ENCODE measurements at places on chromosomes 3 and 15.

- DNase-seq = no peak
These were observed 964 bp downstream of the NRROS start for GRCh38 chr3:196640297-196641018.

DNA sequence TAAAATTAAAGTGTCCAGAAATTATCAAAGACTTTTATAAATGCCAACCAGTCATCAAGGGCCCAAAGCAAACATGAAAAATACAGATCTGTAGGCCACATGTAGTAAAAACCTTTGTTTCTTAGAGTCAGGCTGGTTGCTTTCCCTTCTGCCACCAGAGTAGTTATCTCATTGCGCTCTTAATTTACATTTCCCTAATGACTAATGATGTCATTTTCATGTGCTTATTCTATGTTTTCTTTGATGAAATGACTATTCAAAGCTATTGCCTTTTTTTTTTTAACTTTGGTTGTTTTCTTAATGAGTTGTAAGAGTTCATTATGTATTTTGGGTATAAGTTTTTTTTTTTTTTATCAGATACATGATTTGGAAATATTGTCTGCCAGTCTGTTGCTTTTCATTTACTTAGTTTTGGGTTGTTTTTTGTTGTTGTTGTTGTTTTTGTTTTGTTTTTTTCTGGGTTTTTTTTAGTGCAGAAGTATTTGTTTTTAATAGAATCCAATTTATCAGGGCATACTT lies 140.6 kb downstream of the HCN4 start:
- no peak for DNase-seq

DNA sequence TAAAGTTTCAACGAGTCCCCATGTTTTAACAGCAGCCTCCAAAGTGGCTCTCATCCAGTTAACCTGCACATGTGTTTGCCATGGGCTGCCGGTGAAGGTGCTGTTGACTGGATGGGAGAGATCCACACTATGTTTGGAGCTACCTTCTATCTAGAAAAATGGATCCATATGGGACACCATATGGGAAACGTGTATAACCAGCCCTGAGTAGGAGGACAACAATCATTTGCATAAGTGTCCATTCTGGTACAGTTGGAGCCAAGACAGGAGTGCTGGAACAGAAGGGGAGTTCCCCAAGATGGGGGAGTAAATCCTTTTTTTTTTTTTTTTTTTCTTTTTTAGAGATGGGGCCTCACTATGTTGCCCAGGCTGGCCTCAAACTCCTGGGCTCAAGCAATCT lies 36.6 kb downstream of the MKRN2 start:
- DNase-seq = no peak

- no peak for DNase-seq
These were observed 1019.4 kb upstream of the ALCAM start for GRCh38 chr3:104347291-104347690.

DNA sequence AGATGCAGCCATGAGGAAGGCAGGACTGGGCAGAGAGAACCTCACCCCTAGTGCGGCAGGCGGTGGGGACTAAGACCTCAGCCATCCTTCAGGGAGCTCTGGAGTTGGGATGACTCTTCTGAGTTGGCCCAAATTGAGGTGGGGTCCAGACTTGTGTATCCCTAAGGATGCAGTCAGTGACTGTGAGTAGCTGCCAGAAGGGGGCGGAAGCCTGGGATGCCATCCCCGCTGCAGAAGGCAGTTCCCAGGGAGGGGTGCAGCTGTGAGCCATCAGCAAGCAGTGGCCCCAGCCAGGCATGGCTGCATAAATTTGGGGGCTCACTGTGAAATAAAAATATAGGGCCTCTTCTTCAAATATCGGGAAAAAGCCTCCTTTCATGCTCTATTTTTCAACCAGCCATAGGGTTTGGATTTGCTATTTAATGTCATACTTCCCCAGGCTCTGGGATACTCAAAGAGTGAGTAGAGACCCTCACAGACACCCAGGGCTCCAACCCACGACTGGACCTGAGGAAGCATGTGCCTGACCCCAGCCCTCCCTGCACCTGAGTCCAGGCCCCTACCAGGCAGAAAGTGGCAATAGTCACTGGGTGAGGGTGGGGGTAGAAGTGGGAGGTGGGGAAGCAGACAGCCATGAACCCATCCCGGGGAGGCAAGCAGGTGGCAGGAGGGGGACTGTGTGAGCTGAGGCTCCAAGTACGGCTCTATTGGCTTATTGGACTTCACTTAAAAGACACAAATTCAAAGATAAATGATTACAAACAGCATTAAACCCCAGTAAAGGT lies 30.5 kb downstream of the GRK7 start:
- no peak for DNase-seq

GRCh38 chr3:136276049-136276755 lies 26.1 kb downstream of the PCCB start:
- DNase-seq = no peak

DNA sequence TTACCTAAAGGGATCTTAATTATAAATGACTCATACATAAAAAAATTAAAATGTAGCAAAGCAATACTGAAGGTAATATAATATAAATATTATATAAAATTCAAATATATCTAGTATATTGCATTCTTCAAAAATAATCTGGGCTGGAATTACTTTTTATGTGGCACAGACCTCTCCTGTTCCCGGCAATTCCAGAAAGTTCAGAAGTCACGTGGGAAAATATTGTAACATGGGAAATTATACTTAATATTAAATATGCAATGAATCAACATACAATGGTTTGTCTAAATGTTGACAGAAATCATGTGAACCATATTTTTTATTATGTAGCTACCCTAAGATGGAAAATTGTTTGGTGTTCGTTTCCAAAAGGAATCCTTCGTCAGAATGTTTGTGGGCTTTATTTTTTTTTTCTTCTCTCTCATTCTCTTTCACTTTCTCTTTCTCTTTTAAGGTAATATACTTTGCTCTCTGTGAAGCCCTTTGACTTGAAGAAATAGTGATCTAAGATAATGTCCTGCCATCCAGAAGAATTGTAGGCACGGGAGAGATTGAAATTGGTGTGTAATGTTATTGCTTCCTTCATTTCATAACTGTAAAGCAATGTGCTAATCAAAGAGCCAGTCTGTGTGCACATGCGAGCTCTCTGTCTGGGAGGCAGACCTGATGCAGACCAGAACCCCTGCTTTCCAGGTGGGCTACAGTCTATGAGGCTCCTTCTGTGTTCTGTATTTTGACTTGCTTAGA lies 559.4 kb downstream of the NR2F2 start:
- no peak for DNase-seq

GRCh38 chr3:177571944-177572315 lies 374.6 kb upstream of the TBL1XR1 start:
- DNase-seq = no peak

- DNase-seq = no peak
These were observed 15.5 kb upstream of the HOMER2 start for GRCh38 chr15:82968066-82968465.

GRCh38 chr3:188772886-188773285 lies 398.9 kb upstream of the TPRG1 start:
- no peak for DNase-seq

DNA sequence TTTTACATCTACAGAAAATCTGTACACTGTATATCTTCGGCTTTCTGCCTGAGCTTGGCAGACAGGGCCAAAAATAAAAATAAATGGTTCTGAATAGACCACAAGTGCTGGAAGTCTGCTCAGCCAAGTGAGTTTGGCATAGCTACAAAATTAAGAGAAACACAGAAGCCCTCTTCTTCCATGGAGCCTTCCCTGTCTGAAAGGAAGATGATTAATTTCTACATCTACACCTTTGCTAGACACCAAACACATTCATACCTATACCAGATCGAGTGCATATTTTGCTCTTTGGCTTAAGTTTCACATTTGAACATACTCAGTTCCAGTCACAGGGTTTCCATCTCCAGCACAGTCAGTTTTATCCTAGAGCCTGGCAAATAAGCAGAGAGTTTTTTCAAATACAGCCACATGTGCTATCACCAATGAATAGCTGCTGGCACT lies 224.6 kb downstream of the GREM1 start:
- no peak for DNase-seq

Data from memory B cell (primary cell).